Regular cardiac myocyte (primary cell): ENCODE measurements at places on chromosomes 7 and 10. TPM values are rescaled to one million over a fixed set of nuclear protein-coding genes. Genes with fewer than 3 reads are reported as not detected.

COPS6 gene
- total RNA-seq: 41.7 and 150 TPM in 2 replicates

CYP2C18 gene
- total RNA-seq: not detected in 2 replicates

TMEM176A gene
- not detected in 2 replicates for total RNA-seq

COL17A1 gene
- 0.56 and 1.2 TPM in 2 replicates for total RNA-seq

TACC2 gene
- 1.1 and 3.6 TPM in 2 replicates for total RNA-seq

OR6V1 gene
- not detected in 2 replicates for total RNA-seq

SERPINE1 gene
- 2,435 and 2,576 TPM in 2 replicates for total RNA-seq

ATOH7 gene
- total RNA-seq: under 0.01 and 0.28 TPM in 2 replicates
